Stimulated activated CD8-positive, alpha-beta memory T cell treated with anti-CD3 and anti-CD28 coated beads, Interleukin-7, amount 100 ng/mL, for 24 hours (primary cell): ENCODE measurements at places on chromosomes 3 and 15.
A peak's percentile ranks its signal among the peaks of the same experiment; 100 is the strongest.

DNA sequence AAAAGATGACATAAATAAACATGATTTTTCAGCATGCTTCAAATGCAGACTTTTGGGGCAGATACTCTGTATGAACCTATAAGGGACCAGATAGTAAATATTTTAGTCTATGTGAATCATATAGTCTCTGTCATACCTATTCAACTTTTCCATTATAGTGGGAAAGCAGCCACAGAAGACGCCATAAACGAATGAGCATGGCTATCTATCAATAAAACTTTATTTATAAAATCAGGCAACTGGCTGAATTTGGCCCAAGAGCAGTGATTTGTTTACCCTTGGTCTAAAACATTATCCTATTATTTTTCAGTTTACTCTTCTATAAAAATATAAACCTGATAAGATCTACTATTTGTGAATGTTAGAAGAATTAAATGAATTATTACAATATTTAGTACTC, 25.9 kb upstream of the VEPH1 start:
- DNase-seq = no peak

GRCh38 chr15:77481670-77482069, 61.0 kb downstream of the HMG20A start:
- DNase-seq = no peak

GRCh38 chr15:99603828-99604227, 38.0 kb downstream of the MEF2A start:
- no peak for DNase-seq

GRCh38 chr3:102179326-102180177, 255.3 kb upstream of the ZPLD1 start:
- DNase-seq = no peak

- DNase-seq = no peak
These were observed 72.5 kb downstream of the OPA1 start for GRCh38 chr3:193665370-193665989.

DNA sequence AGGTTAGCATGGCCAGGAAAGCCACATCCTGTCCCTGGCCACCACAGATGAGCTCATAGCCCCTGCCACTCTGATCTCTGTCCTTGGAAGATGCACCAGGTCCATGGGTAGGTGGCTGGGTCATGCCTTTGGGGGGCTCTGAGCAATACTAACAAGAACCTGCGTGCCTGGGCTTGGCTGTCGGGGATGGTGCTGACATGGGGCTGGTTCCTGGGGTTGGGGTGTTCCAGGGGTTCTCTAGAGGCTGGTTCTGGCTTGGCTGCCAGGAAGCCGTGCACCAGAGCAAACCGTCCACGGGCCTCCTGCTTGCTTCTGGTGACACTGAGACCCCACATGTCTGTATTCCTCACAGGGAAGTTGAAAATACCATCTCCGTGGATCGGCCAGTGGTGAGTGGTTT, 44.1 kb downstream of the CAPN3 start:
- no peak for DNase-seq

DNA sequence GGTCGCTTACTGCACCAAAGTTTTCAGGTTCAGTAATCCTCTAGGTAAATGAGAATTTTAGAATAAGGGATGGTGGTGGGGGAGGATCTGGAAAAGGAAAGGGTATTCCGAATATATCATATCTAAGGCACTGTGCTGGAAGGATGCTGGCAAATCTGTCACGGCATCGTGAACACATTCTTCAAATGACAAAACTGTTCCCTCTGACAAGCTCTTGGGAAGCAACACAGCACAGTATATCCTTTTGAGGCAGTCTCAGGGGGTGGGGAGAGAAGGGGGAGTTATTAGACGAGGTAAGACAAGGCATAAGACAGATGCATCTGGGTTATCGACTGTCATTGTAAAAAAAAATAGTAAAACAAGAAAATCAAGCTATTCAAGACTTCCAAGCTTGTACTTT, 289.6 kb upstream of the LRRN1 start:
- DNase-seq = no peak

DNA sequence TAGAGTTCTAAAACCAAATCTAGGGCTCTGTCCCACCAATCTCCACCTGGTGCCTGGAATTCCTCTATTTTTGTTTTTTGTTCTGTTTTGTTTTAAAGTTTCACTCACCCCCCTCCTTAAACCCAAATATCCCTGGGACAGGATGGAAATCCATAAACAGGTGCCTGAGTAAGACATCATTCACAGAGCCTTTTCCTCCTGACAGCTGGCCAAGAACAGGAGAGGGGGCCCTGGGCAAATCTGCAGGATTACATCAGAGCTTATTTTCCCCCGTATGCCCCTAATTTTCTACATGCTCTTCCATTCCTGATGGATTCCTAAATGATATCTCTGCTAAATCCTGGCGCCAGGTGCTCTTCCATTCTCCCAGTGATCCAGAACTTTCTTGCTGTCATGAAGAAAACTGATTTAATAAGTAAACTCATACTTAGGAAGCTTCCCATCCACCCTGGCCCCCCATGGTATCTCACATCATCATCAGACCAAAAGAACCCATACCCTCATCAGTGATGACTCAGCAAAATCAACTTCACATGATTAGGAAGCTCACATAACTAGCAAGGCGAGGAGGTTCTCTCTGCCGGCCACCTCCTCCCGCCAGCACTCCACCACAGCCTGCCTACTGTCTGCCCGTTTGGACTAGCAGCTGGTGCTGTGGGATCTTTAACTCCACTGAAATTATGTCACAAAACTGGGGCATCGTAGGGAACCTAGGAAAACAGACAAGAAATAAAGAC, 61.0 kb downstream of the LIPC start:
- DNase-seq = no peak

DNA sequence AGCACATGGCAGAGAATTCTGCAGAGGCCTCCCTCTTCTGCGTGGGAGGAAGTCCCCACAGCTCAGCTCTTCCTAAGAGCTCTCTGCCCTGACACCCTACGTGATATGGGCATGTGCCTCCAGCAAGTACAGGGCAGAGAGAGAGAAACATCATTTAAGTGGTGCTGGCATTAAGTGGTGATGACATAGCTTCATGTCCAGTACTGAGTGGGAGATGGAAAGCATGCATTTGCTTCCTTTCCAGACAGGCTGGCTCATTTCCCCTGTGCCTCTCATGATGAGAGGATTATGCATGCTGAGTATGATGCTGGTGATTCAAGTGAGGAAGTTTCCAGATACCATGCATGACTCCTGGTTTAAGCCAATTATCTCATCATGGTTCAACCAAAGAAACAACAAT, 26.9 kb downstream of the BFSP2 start:
- DNase-seq = no peak

DNA sequence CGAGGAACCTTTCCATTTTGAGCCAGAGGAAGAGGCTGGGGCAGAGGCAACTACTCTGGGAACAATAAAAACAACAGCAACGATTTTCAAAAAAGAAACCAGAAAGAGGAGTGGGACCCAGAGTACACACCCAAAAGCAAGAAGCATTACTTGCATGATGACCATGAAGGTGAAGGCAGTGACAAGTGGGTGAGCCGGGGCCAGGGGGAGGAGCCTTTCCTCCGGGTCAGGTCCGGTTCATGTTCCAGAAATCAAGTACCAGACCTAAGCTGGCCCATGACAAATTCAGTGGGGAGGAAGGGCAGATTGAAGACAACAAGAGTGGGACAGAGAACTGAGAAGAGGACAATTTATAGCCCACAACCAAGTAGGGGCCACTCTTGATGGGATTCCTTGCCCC, 77.2 kb upstream of the STT3B start:
- no peak for DNase-seq

GRCh38 chr15:33182926-33183325, 11.6 kb downstream of the FMN1 start:
- DNase-seq = no peak

DNA sequence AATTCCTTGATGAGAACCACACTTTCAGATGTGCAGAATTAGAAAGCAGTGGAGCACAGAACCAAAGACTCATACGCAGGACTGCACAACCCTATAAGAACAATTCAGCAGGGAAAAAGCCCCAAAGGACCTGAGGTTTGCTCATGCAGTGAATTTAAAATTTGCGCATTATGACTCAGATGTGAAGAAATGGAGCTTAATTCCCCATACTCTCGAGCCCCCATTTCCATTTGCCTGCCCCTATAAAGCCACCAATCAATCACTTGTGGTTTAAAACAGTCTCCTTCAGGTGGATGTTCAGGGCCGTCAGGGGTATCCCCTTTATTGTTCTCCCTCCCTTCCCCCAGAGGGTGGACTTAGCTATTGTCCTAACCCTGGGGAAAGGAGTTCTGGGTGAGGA, 221.2 kb downstream of the IGSF11 start:
- no peak for DNase-seq

- no peak for DNase-seq
These were observed 29.2 kb downstream of the PDHB start for GRCh38 chr3:58404396-58404795.

GRCh38 chr3:186826976-186827857, 15.3 kb upstream of the ADIPOQ start:
- peak; percentile 56 for DNase-seq

DNA sequence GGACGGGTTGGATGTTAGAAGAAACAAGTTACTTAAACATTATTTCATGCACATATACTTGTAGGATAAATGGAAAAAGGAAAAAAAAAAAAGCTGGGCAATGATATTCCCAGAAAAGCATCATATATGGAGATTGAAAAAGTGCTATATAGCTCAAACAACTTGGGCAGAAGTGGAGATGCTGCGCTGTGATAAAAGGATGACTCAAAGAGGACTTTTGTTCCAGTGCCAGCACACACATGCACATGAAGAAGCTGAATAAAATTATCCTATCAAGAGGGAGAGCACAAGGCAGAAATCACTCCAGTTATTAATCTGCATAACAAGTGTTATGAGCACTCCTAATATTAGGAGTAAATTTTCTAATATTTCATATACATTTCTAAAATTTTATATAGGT, 30.9 kb downstream of the FRMD4B start:
- no peak for DNase-seq

GRCh38 chr15:89074402-89075012, 13.7 kb upstream of the ABHD2 start:
- DNase-seq = no peak

DNA sequence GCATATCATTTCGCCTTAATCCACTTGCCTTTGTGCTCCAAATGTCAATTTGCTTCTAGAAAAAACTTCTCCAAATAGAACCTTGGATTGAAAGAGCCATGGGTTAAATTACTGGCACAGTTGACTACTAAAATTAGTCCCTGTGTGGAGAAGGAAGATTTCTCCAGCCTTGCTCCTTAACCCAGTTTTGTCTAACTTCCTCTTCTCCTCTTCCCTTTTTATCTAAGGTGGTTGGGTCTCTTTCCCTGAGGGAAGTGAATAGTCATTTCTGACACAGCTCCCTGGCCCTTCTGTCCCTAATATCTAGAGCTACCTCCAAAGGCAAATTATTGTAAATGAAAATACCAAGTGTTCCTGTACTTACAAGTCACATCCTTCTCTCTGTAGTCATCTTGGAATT, 527.9 kb upstream of the TBL1XR1 start:
- DNase-seq = no peak

DNA sequence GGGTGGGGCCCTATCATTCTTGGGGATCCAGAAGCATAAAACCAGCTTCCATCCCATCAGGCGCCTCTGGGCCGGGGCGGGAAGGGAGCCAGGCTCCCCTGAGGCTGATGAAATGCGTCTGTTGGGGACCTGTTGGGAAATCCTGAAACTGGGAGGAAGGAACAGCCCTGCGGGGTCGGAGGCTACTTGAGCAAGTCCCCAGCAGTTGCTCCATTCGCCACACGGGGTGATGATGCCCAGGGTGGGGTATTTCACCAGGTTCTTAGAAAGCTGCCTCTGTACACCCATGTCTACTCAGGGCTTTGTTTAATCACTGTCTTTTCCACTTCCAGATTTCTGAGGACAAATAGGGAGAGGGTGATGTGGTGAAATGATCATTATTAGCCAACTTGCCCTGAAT, 25.4 kb upstream of the TSEN2 start:
- no peak for DNase-seq

GRCh38 chr3:88812576-88812975, 294.8 kb upstream of the EPHA3 start:
- no peak for DNase-seq

- no peak for DNase-seq
These were observed 9.2 kb downstream of the NBEAL2 start for GRCh38 chr3:46988616-46989015.

DNA sequence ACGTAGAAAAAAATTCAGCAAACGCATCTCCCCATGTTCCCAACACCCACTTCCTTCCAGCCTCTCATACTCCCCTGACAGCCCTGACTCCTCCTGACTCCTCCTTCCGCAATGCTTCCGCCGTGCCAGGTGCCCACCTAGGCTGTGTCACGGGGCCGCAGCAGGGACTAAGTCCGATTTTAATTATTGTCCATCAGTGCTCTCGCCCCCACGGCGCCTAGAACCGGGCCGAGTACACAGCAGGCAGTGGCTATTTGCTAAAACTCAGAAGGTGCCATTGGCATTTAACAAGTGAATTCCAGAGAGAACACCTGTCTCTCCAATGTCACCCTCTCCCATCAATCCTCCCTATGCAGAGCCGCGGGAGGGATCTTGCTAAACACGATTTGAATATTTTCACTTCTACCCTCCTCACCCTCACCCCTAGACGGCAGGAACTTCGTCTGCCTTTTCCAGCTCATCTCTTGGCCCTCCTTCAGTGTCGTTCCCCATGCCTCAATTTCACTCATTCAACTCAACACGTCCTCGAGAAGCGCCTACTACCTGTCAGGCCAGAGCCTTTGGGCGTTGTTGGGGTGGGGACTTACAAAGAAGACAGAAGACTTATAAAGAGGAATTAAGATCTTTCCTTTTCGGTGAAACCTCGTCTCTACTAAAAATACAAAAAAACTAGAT, 11.5 kb upstream of the SHF start:
- no peak for DNase-seq

- no peak for DNase-seq
These were observed 95.2 kb downstream of the WDR76 start for GRCh38 chr15:43922021-43922420.

DNA sequence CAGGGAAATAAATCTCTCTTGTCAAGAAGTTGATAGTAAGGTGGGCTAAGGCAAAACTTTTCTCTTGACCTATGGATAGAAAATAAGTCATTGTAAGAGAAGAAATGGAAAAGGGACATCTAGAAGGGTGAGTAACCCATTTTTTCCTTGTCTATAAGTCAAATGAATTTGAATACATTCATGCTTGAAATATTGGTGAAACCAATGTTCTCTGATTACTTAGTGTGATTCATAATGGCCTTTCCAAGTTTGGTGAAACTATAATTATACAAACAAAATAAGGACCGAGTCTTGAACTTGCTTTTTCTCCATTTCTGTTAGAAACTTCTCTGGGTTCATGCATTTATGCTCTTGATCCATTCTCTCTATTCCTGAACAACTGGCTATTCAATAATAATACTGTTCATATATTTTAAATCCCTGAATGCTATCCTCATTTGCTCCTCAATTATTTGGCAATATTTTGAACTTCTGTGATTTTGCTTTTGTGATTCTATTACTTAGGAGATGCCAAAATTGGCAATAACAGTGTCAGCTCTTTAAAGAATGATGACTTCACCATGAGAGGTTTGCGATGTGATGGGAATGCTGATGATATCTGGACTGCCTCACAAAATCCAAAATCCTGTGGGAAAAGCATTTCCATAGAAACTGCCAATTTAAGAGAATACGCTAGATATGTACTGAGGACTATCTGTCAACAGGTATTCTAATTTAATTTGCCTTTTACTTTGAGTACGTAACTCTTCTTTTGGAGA, 12.3 kb downstream of the P2RY12 start:
- no peak for DNase-seq

GRCh38 chr15:78302579-78303312, 3.3 kb upstream of the SKIC8 start:
- no peak for DNase-seq

- DNase-seq = no peak
These were observed 56.5 kb downstream of the CLDN1 start for GRCh38 chr3:190265796-190266195.
